Amniotic epithelial cell (primary cell): ENCODE measurements at places on chromosomes 7 and 10.
A peak's percentile ranks its signal among the peaks of the same experiment; 100 is the strongest.

GRCh38 chr10:76615049-76615448 is 1022.6 kb downstream of the KCNMA1 start:
- no peak for DNase-seq

GRCh38 chr7:8135417-8135816 is 126.5 kb downstream of the ICA1 start:
- no peak for DNase-seq

- no peak for DNase-seq
Measured at GRCh38 chr10:3420527-3421469, 248.2 kb upstream of the PITRM1 start.

- no peak for DNase-seq
Measured at GRCh38 chr10:109405338-109405737, 518.0 kb downstream of the XPNPEP1 start.

- no peak for DNase-seq
Measured at GRCh38 chr10:70930263-70931000, 42.1 kb upstream of the PCBD1 start.

DNA sequence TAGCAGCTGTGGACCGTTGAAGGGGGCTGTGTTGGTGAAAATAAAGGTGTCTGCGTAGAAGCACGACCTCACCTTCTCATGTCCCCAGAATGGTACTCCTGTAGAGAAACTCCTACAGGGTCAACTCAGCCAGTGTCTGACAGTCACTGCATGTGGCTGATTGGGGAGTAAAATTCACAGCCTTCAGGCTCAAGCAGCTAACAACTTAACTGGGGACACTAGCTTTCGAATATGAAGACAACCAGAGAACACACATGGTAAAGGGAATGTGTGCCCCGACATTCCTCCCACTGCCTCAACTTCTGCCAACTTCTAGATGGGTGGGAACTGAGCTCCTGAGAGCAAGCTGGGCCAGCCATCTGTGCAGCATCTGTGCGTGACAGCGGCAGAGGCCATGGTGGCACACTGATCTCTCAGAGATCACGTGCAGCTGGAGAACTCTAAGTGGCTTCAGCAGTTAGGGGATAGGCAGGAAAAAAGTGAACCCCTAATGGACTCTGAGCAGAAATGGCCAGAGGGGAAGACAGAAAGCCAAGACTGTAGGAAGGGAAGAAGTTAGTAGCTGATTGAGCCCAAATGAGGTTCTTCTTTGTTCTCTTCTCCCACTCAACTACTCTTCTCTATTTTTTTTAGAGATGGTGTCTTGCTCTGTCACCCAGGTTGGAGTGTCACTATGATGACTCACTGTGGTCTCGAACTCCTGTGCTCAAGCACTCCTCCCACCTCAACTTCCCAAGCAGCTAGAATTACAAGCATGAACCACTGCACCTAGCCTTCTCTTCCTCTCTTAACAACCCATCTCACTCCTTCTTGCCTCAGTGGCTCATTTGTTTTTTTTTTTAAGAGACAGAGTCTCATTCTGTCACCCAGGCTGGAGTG is 280.8 kb downstream of the ZEB1 start:
- no peak for DNase-seq

- no peak for DNase-seq
Measured at GRCh38 chr10:133241501-133242205, 4.0 kb downstream of the VENTX start.

DNA sequence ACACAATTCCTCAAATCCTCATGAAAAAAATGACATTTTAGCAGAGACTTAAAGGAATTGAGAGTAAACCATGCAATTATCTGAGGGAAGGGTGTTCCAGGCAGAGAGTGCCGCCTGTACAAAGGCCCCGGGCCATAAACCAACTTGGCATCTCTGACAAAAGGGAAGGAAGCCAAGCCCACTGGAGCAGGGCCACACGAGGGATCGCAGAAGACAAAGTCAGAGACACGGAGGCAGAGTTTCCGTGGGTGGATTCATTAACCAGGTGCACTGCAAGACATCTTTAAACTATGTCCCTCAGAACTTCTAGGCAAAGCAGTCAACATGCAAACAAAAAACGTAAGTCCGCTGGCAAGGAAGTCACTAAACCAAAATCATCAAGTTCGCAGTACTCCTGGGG is 92.0 kb downstream of the SFMBT2 start:
- no peak for DNase-seq

DNA sequence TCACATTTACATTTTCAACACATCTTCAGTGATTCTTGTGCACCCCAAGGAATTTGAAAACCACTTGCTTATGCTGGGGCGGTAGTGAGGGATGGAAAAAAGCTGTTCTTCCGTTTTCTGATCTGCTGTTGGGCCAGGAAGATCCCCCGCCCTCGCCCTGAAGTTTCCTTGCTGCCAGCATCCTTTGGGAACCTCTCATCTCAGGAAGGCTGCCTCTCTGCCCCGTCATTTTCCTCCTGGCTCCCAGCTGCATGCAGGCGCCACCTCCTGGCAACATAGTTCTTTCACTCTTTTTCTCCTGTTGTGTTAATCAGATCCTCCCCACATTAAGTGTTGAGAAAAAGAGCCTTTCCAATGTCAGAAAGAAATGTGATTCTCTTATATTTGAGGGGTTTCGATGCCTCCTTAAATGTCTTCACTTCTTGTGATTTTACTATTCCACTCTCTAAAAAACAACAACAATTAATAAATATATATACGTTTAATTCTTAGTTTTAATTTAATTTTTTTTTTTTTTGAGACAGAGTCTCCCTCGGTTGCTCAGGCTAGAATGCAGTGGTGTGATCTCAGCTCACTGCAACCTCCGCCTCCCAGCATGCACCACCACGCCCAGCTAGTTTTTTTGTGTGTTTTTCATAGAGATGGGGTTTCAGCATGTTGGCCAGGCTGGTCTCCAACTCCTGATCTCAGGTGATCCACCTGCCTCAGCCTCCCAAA is 122.9 kb downstream of the RALA start:
- DNase-seq: peak; percentile 68

DNA sequence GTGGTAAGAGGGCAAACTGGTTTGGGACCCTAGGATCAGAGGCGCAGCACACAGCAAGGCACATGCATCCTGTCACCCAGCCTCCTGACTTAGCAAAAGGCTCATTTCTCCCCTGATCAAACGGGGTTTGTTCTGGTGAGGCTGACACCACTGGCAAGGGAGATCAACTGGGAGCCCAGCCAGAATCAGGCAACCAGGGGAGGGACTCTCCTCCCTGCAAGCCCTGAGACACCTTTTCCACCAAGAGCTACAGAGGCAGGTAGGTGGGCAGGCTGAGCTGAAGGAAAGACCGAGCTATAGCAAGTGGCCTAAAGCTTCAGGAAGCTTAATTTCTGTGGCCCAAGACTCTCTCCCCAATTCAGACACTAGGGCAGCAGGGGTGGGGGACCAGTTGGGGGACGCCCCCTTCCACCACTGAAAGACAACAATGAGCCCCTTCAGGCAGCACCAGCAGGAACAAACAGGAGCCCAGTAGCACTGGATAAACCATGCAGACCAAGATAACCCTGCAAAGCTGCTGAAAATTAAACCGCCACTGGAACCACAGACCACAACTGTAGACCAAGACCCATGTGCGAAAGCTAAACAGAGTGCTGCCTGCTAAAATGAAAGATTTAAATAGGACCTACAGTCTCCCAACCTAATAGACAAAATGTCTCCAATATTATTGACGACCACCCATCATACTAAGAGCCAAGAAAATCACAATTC is 27.1 kb upstream of the SAR1A start:
- DNase-seq: no peak

GRCh38 chr7:34263168-34263567 is 357.8 kb downstream of the BMPER start:
- DNase-seq: no peak

- DNase-seq: peak; percentile 82
Measured at GRCh38 chr7:130277763-130278643, 11.3 kb downstream of the CPA2 start.

- DNase-seq: no peak
Measured at GRCh38 chr7:99005776-99006175, 127.4 kb downstream of the TRRAP start.

GRCh38 chr7:129225206-129225930 is 538 bp downstream of the AHCYL2 start:
- DNase-seq: peak; percentile 24

DNA sequence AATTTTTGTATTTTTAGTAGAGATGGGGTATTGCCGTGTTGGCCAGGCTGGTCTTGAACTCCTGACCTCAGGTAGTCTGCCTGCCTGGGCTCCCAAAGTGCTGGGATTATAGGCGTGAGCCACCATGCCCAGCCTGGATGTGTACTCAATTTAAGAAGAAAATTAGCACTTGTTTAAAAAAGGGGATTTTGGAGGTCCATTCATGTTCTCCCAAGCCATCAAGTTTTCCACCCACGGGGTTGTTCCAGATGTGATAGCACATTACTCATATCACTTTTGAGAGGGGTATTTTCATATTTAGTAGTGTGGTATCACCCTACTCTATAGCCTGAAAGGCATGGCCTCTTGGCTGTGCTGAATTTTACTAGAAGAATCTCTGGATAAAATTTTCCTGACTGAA is 10.5 kb upstream of the SLC26A3 start:
- no peak for DNase-seq

DNA sequence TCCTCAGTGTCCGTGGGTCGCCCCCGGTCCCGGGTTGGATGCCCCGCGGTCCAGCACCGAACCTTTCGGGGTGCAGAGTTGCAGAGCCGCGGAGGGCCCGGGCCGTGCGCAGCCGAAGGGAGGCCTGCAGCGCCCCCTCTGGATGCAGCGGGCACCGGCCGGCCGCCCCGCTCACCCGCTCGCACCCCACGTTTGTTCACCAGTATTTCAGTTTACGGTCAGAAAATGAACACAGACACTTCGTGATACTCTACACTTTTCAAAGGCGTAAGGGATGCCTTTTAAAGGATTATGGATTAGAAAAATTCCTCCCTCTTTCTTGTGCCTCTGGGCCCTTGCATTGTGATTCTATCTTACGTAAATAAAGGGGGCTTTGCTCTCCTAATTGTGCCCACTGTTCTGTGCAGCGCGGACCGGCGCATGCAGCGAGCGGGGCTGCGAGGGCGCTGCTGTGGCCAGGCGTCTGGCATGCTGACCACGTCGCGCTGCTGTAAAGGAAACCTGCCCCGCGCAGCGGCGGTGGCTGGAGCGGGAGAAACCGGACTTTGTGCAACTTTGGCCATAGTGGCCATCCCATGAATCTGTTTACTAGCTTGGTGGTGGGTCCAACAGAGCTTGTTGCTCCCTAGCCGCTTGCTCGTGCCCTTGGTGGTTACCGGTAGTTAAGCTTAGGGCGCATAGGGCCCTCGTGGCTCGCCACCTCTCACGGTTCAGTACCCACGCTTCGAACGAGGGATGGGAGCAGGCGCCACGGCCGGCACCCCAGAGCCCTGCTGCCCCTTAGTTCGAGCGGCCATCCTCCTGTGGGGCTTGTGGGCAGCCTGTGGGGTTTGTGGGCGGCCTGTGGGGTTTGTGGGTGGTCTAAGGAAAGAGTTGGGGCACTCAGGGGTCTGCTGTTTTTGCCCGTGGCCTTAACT is 739 bp upstream of the MEST start:
- no peak for DNase-seq

DNA sequence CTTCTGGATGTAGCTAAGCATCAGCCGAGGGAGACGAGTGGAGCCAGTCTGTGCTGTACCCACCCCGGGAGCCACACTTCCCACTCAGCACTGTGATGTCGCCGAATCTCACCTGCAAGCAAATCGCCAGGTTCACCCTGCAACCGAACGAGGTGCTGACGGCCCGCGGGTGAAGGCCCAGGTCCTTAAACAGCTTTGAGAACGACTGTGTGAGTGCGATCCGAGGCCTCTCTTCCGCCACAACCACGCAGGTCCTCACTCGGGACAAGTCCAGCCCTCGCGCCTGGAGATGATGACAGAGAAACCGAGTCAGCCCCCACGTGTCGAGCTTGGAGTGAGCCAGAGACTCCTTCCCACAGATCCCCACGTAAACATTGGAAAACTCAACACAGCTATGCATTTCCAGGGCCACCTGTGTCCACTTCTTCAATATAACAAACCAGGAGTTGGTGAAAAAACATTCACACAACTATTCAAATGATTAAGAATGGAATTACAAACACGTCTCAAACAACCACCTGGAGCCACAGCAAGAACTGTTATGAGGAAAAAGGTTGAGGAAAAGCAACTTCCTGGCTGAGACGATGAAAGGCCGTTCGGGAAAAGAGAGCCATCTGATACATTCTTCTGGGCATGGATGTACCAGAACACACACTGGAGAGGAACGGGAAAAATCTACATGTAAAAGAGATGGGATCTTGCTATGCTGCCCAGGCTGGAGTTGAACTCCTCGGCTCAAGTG is 191.8 kb downstream of the ZMYND11 start:
- no peak for DNase-seq

DNA sequence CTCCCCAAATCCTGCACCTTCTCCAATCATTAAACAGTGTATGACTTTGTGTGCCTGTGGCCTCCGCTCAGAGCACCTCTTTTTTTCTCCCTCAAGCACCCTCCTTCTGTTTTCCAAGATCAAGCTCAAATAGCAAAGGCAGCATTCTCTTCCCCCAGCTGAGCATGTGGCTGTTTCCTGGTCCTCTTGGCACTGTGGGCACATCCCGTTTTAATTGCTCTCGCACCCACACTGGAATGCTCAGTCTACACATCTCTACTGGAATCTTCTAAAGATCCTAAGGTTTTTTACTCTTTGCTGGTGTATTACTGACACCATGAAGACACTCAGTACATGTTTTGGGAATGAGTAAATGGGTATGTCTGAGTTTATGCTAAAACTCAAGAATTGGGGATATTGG is 107.4 kb downstream of the WDFY4 start:
- no peak for DNase-seq

GRCh38 chr10:1399431-1400100 is 337.8 kb downstream of the ADARB2 start:
- no peak for DNase-seq

GRCh38 chr7:88758381-88759229 is 895 bp upstream of the ZNF804B start:
- DNase-seq: no peak

DNA sequence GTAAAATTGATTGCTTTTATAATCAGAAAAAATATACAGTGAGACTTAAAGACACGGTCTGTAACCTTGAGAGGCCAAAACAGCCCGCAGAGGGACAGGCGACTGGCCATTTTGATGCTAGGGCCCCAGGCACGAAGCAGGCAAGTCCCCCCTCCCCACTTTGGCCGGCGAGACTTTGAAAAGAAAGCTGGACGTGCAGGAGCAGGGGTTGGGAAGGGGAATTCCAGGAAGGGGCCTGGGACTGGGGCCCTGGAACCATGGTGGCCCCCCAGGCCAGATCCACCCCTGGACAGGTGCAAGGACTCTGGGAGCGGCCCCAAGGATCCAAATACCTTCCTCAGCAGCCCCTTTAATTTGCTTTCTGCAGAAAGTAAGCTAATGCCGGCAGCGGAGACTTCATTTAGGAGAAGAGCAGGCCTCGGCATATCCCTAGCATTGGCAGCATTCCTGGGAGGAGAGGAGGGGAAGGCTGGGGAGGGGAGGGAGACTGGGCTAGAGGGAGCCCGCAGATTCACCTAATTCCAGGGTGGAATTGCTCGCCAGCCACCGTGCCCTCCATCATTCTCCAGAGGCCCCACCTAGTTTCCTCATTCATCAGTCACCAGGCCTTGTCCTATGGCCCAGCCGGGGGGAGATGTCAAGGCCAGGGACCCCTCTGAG is 24.9 kb upstream of the TNRC18 start:
- DNase-seq: no peak

- no peak for DNase-seq
Measured at GRCh38 chr7:28625432-28625831, 213.1 kb downstream of the CREB5 start.

GRCh38 chr10:132541601-132542011 is 4.0 kb downstream of the INPP5A start:
- DNase-seq: no peak

- no peak for DNase-seq
Measured at GRCh38 chr7:36021917-36022550, 131.0 kb upstream of the EEPD1 start.

- DNase-seq: no peak
Measured at GRCh38 chr7:130070861-130071622, 708 bp downstream of the KLHDC10 start.
